ENCODE measurements at places on chromosomes 5 and 9.

- DNase-seq: no peak
Measured at GRCh38 chr5:149002761-149003689, 59.8 kb downstream of the SH3TC2 start.

DNA sequence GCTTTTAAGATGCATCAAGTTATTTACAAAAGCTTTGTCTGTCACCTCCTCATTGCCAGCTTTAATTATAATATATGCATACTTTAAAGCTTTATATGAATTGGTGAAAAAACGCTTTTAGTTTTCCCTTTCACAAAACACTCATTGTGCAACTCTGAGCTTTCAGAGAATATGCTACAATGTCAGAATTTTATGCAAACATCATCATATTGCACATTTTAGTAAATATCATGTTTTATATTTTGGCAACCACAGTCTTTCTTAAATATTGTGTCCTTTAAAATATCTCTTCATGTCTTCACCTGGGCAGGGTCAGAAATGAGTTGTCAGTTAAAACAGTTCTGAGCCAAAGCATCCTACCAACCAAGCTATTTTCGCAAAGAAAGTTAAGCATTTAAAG is 601.1 kb upstream of the RORB start:
- no peak for DNase-seq

DNA sequence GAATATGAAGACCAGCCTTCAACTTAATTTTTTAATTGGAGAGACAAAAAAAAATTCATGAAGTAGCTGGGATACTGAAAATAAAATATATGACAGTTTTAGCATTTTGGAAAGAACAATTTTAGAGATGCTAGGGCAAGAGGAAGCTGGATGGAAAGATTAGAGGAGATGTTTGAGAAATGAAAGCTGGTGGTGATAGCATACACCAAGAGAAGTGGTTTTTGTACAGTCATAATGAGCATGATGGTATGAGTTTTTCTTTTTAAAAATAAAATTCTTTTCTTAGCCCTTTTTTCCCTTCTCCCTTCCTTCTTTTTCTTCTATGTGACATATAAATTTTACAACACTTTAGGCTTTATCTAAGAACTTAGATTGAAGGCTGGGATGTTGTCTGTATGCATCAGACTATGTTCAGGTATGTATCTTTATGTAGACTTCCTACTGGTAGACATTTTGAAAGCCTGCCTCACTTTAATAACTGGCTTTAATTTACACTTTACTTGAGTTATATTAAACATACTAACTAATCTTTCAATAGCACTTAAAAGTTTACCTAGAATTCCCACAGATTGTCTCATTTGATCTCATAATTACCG is 522.5 kb downstream of the TLE4 start:
- no peak for DNase-seq

DNA sequence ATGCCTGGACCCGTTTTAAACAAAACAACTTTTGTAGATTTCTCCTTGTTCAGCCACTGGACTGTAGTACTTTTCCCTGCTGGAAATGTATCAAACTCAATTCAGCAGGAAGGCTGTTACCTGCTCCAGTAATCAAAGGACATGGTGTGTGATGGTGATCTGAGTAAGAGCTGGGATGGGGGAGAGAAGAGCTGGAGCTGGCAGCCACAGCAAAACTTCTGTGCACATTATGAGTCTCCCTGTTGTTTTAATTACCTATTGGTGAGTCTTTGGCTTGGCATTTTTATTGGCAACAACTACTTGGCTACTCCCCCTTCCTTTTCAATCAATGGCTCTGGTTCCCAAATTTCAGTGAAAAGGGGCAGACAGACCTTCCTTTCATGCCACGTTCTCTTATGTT is 9.7 kb downstream of the NREP start:
- no peak for DNase-seq

GRCh38 chr5:10376544-10376943 is 23.0 kb downstream of the MARCHF6 start:
- DNase-seq: no peak
